D721Med (cell line): ENCODE measurements at places on chromosomes 3 and 15.

DNA sequence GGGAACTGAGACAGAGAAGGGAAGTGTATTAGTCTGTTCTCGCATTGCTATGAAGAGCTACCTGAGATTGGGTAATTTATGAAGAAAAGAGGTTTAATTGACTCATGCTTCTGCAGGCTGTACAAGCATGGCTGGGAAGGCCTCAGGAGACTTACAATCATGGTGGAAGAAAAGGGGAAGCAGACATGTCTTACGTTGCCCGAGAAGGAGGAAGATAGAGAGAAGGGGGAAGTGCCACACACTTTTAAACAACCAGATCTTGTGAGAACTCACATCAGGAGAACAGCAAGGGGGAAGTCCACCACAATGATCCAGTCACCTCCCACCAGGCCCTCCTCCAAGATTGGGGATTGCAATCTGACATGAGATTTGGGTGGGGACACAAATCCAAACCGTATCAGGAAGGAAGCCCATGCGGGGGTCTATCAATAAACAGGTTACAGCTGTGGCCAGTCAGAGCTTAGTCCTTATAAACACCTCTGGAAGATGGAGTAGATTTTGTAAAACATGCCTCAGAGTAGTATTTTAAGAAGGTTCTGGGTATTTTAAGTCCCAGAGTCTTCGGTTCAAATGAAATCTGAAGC, 153.9 kb downstream of the GHSR start:
- no peak for DNase-seq

- no peak for DNase-seq
Measured at GRCh38 chr3:177930771-177931170, 605.5 kb upstream of the KCNMB2 start.

DNA sequence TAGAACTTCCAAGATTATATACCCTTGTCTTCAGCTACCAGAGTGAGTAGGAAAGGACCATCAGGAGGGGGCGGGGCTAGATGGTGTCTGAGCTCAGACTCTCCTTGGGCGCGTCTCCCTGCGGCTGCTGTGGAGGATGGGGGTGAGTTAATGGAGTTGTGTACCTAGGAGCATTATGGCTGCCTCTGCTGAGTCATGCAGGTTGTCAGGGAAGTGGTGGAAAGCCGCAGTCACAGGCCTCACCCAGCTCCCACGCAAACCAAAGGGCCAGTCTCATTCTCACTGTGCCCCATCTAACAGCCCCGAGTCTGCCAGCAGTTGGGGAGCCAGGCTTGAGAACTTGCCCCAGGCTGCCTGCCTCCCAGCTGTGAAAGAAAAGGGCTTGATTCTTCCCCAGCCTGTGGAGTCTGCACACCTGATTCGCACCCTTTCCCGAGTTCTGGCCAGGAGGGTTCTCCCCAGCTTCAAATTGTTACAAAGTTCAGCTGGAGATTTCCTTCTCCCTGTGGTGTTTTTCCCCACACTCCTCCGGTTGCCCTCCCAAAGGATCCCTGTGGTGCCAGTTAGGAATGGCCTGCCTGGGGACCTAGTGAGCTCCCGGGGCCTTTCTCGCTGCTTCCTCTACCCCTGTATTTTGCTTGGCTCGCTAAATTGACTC, 143.3 kb downstream of the HCN4 start:
- no peak for DNase-seq

GRCh38 chr3:184380185-184380626, 352 bp downstream of the CHRD start:
- DNase-seq: peak; percentile 81

DNA sequence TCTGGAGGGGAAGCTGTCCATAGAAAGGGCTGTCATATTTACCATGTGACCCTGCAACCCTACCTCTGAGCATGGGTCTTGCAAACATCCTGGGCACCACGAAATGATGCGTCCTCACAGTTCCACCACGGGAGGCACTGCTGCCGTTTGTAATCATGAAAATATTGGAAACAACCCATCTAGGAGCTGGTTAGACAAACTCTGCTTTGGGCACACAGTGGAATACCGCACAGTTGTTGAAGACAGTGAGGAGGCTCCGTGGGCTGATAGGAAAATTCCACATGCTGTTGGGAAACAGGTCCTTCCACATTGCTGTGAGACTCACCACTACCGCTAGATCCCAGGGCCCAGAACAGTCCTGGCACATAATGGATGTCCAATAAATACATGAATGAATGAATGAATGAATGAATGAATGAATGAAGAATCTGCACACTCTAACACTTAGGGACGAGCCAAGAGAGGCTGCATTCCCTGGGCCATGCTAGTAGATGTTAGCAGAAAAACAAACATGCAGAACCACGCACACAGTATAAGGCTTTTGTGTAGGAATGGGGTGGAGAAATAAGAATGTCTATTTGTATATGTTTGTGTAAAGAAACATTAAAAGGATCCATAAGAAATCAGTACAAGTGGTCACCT, 40.6 kb downstream of the TPRA1 start:
- no peak for DNase-seq

DNA sequence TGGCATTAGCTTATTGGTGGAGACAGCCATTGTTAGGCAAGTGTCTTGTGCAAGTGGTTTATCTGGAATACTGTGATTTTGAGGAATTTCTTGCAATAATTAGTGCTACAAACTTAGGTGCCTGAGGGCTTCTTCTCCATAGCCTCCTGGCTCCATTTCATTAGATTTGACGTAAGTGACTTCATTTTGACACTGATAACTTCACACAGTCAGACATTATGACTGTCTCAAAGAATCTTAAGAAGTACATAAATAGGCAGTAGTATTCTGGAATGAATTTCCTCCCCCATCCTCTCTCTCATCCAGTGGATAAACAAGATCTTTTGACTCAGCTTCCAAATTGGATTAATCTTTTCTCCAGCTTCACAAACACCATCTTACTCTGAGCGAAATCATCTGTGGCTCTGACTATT, 19.0 kb downstream of the ARL14 start:
- DNase-seq: no peak

GRCh38 chr15:89462198-89462912, 34.0 kb downstream of the RHCG start:
- no peak for DNase-seq

DNA sequence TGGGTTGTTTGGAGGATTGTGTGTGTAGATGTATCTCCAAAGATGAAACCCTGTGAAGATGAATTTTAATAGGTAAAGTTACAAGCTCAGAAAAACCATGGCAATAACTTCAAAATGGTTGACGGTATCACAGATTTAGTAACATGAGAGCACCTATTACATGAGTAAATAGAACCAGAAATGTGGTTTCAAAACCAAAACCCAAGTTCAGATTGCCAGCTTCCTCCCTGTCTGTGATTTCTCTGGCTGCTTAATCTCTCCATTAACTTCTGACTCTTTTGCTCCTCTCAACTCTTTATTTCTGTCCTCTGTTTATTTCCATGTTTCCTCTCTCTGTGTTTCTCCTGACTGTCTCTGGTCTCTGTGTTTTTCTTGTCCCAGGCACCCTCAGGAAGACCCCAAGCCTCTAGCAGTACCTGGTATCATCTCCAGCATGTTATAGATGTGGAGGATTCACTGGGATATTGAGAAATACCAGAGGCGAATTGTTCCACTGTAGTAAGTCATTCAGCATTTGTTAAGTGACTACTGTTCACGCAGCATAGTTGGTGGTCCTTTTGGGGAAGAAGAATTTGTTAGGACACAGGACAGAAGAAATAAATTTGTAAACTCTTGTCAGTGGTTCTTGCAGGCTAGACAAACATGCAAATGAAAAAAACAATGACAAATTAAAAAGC, 138.8 kb downstream of the BBX start:
- DNase-seq: no peak

- DNase-seq: no peak
Measured at GRCh38 chr3:171346582-171347300, 113.5 kb downstream of the TNIK start.

DNA sequence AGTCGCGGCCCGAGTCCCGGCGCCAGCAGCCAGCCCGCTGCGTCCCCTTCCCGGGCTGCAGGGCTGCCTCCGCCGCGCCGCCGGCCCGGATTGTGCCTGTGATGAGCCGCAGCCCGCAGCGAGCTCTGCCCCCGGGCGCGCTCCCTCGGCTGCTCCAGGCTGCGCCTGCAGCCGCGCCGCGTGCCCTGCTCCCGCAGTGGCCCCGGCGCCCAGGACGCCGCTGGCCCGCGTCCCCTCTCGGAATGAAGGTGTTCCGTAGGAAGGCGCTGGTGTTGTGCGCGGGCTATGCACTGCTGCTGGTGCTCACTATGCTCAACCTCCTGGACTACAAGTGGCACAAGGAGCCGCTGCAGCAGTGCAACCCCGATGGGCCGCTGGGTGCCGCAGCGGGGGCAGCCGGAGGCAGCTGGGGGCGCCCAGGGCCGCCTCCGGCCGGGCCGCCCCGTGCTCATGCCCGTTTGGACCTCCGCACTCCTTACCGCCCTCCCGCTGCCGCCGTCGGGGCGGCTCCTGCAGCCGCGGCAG, 1.2 kb downstream of the CHST2 start:
- DNase-seq: no peak

- DNase-seq: no peak
Measured at GRCh38 chr15:92910451-92910850, 10.3 kb downstream of the CHD2 start.

DNA sequence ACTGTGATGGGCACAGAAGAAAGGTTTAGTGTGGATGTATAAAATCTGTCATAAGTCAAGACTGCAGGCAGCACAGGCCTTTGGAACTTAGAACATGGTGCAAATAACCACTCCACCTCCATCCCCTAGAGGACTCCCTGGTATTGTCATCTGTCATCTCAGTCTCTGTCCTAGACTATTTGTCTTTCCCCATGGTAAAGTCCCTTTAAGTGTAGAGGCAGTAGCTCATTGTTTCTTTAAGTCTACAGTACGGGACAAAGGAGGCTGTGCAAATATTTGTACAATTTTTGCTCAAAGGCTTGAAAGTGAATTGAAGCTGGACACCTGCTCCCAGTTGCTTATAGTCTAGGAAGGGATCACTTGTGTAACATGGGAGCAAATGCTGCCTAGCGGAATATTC, 3.2 kb upstream of the PXYLP1 start:
- no peak for DNase-seq

DNA sequence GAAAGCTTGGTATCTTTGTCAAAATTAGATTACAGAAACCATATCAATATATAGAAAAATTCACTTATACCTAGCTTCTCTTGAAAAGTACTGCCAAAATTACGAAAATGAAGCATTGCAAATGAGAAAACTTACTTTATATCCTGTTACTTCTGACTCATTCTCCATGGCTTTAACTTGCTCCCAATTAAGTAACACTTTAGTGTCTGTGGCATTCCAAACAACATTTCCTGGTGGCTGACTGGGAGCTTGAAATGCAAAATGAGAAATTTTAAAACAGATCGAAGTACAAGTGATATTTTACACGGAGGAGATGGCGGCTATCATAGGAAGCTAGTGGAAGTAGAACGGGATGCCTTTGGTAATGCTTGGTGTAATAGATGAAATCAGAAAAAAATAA, 347.3 kb downstream of the CNTN3 start:
- DNase-seq: no peak

DNA sequence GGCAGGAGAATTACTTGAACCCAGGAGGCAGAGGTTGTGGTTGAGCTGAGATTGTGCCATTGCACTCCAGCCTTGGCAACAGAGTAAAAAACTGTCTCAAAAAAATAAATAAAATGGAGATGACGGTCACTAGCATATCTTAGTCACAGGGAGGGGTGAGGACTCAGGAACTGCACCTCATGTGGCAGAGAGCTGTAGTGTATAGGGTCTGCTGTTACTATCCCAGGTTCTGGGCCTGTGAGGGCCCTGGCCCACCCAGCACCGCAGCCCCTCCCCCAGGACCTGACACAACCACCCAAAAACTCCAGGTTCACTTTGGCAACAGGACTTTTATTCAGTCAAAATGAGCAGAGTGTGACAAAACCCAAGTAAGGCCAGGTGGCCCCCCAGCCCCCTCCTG, 22.3 kb downstream of the RNU5B-1 start:
- DNase-seq: no peak

DNA sequence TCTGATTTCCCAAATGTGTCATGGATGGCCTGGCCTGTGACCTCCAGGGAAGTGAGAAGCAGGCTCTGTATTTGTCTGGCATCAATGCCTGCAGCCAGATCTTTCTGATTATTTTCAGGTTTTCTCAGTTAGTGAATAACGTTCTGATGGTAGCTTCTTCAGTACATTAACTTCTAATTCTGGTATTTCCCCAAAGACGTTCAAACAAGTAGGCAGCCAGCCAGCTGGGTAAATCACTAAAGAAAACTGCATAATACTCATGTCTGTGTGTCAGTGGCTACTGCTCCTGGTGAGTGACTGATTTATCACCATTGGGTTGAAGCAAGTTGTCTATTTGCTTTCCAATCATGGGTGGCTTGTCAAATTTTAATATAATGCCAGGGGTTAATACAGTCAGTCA, 162.6 kb upstream of the PFN2 start:
- no peak for DNase-seq

- no peak for DNase-seq
Measured at GRCh38 chr3:126997455-126998038, 14.6 kb downstream of the PLXNA1 start.

- DNase-seq: no peak
Measured at GRCh38 chr15:72372361-72372760, 3.5 kb downstream of the HEXA start.

DNA sequence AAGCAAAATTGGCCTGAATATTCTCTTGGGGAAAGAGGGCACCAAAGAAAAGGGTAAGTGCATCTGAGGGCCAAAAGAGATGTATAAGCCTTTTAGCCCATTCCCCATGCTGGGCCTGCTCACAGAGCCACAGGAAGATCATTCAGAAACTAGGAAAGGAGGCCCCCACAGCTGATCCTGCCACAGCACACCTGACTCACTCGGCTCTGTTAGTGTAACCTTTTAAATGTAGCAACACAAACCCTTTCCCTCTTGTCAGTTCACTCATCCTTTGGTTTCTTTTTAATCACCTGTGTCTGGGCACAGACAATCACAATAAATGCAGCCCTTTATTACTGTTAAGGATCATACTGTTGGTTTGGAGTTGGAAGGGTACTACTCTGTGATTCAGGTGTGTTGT, 69.9 kb downstream of the PDCD6IP start:
- DNase-seq: no peak

- no peak for DNase-seq
Measured at GRCh38 chr3:117141812-117142211, 432.2 kb downstream of the TUSC7 start.

GRCh38 chr3:113158171-113158570, 53.2 kb upstream of the BOC start:
- DNase-seq: no peak

DNA sequence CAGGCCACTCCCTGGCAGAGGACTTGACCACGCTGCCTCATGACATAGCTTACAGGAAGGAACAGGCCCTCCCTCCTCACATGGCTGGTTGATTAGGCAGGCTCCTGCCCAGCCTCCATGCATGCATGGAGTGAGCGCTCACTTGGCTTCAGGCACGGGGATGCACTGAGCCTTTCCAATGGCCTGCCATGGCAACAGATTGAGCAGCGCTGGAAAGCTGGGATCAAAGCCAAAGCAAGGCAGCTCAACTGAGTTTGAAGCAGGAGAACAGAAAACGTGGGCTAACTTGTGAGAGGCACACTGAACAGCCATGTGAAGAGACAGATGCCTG, 5.9 kb upstream of the GRAMD2A start:
- DNase-seq: no peak
